Activated CD4-positive, alpha-beta T cell treated with anti-CD3 and anti-CD28 coated beads for 4 hours (primary cell): ENCODE measurements at places on chromosomes 13 and 19.

- DNase-seq = no peak
Observed at GRCh38 chr13:50599046-50599445, 244.4 kb downstream of the DLEU7 start.

DNA sequence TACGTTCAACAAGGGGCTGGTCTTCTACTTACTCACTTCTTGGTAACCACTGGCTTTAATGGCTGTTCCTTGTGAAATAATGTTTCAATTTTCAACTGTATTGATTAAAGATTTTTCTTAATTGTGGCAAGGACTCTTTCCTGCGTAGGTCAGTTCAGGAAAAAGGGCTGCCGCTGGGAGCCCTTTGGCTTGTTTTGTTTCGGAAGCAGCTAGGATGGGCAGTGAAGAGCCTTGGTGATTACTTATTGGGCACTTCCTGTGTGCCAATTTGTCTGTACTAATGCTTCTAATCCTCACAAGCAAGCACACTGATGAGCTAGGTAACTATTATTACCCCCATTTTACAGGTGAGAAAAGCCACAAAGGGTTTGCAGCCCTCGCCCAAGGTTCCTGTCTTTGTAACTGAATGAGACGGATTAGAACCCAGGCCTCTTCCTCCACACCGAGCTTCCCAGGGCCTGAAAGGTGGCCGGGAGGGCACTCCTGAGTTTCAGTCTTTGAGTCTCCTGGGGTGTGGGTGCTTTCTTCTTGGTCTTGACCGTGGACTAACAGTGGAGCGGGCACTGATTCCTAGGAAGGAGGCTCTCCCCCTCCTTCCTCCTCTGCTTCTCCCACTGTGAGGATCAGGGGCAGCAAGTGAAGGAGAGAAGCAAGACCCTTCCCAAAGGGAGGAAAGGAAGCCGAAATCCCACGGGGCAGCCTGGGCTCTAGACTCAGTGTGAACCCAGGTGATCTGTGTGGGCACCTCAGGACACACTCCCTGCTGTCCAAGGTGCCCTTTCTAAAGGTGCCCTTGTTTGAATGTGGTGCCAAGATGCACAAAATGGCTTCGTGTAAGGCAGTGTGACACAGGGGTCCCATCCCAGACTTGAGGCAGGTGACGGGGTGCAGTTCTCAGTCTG lies 3.7 kb downstream of the COL4A2 start:
- DNase-seq = no peak

DNA sequence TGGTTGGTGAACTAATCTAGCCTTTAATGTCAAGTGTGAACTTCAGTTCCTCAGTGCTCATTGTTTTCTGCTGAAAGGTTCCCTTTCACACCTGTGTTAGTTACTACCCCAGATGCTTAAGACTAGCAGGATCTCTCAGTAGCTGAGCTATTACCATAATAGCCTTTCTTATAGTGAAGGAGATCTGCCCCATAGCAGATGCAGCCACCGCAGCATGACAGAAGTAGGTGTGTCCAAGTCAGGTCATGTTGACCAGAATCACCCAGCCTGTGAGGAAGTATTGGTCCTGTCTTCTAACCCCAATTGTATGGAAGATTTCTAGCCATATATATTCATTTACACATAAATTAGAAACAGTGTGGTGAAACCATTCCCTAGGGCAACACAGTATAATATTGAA lies 37.3 kb downstream of the ZAR1L start:
- no peak for DNase-seq

DNA sequence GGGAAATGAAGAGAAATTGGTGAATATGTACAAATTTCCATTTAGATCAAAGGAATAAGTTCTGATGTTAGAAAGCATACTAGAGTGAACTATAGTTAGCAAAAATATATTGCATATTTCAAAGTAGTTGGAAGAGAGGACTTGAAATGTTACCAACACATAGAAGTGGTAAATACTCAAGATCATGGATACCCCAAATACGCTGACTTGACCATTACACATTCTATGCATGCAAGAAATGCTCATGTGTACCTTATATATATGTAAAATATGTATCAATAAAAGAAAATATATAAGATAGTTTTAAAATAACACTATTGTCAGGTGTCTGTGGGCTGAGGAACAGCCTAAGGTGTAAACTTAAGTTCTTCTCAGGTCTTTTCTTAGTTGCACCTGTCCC lies 14.6 kb upstream of the ZNF491 start:
- no peak for DNase-seq

- no peak for DNase-seq
Observed at GRCh38 chr13:59837101-59837500, 326.6 kb downstream of the DIAPH3 start.

GRCh38 chr13:26977541-26977940 lies 194.1 kb downstream of the USP12 start:
- no peak for DNase-seq

DNA sequence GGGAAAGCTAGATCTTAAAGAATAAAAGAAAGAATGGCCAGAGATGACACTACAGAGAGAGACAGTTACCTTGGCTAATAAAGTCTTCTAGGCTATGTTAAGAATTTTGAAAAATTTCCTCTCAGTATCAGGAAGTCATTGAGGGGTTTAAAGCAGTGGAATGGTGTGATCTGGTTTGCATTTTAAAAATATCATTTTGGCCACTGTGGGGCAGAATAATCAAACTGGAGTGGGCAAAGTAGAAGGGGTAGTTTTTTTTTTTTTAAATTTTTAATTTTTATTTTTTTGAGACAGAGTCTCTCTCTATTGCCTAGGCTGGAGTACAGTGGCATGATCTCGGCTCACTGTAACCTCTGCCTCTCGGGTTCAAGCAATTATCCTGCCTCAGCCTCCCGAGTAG lies 4.4 kb upstream of the CNMD start:
- no peak for DNase-seq

DNA sequence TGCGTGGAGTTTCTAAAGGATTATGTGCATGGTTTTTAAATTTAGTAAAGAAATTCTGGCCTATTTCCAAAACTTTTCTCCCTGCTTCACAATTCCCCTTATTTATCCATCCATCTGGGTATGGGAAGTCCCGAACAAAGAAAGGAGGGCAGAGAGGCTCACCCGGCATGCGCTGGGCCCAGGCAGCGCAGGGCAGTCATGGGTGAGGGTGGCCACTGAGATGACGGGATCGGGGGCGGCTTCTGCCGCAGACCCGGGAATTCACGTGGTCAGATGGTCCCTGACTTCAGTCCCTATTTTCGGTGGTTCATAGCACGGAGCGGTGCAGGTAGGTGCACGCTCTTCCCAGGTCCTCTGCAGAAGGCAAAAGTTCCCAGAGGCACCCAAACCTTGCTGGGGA lies 14.5 kb downstream of the IRS2 start:
- DNase-seq = no peak

- no peak for DNase-seq
Observed at GRCh38 chr13:101965096-101965495, 436.8 kb downstream of the FGF14 start.

- DNase-seq = no peak
Observed at GRCh38 chr13:95573221-95573620, 20.7 kb downstream of the CLDN10 start.

DNA sequence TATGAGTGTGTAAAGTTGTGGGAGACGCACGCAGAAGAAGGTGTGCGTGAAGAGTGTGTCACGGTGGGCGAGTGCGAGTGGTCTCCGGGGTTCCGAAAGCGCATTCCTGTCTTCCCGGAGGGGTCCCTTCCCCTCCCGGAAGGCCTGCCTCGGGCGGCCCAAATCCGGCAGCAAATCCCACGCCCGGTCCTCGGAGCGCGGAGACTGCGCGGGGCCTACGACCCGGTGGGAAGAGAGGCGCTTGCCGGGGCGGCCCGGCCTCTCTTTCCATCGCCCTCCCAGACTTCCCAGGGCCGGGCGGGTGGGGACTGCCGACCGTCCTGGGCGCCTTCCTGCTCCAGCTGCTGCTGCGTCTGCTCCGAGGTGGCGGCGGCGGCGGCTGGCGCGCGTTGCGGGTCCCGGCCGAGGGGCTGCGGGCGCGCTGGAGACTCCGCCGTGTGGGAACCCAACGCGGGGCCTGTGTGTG lies 2.1 kb downstream of the ZIC5 start:
- no peak for DNase-seq

- peak; percentile 22 for DNase-seq
Observed at GRCh38 chr13:45847554-45848224, 3.9 kb downstream of the SIAH3 start.

DNA sequence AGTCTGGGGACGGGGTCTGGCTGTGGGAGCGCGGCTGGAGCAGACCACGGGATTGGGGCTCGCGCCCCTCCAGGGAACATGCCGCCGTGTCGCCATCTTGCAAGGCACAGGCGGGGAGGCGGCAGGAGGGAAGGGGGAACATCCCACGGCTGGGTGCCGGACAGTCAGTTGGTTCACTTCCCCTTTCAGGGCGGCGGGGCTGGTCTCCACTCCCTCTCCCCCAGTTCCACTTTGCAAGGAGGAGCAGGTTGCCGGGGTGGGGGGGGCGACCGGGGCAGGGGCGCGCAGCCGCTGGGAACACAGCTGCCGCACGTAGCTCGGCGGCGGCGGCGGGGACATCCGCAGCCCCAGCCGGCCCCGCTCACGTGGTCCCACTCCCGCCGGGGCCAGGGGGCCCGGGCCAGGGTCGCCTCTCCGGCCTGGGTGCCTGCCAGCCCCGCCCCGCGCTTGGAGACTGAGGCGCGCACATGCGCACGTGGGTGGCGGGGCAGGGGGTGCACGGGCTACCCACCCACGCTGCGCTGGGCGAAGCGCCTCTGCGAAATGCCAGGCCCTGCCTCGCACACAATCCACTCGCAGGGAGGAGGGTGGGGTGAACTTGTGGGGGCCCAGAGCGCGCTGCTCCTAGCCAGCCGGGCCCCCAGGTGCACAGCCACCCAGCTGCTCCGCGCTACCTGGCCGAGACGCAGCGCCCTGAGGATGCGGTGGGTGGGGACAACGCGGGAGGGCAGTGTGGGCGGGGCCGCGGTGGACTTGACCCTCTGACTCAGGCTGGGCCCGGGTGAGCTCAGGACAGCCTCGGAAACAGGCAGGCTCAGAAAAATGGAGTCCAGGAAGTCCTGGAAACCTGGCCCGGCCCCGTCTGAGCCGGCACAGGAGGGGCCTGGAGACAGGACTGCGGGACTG lies 6.4 kb downstream of the KLF16 start:
- peak; percentile 72 for DNase-seq

GRCh38 chr13:106691341-106691740 lies 123.4 kb upstream of the ARGLU1 start:
- no peak for DNase-seq

DNA sequence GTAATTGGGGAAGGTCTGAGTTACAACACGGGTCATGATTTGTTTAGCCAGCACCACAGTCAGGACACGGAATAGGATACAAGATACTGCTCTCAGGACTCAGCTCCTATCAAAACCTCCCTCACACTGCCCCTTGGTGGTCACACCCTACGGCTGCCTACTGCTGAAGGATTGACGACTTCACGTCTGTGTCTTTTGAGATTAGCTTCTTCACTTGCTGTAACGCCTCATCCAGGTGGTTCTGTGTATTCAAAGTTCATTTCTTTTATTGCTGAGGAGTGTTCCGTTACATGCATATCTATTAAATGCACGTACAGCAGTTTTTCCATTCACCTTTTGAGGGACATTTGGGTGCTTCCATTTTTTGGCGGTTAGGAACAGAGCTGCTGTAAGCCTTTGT lies 46.3 kb downstream of the URI1 start:
- DNase-seq = no peak

DNA sequence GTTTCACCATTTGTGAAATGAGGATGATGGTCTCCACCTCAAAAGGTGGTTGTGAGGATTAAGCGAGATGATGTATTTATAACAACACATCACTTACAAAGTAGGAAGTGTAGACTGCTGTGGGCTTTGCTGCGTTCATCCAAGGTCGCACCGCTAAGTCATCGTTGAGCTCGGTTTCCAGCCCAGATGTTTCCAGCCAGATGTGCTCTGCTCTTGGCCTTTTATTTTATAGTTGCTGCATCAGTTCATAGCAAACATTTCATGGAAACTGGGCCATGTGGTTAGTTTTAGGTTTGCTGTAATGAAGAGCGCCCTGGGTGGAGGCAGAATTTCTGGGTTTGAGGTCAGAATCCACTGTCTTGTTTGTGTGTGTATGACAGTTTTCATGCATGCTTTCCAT lies 76.5 kb upstream of the RNF113B start:
- DNase-seq = no peak

DNA sequence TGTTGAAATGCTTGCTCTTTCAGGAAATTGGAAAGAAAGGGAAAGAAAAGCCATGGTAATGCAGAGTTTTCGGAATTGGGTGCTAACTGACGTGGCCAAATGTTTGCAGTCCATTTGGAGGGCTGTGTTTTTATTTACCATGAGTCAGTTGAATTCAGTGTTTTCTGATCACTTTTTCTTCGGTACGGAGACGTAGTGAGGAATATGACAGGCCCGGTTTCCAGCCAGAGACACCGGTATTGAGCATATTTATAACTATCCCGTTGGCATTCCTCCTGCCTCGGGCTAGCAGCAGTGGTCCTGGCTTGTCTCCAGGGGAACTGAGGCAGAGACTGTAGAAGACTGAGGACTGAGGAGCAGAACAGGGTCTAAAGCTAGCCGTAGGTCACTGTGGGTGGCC lies 1.0 kb downstream of the CDC16 start:
- DNase-seq = no peak

DNA sequence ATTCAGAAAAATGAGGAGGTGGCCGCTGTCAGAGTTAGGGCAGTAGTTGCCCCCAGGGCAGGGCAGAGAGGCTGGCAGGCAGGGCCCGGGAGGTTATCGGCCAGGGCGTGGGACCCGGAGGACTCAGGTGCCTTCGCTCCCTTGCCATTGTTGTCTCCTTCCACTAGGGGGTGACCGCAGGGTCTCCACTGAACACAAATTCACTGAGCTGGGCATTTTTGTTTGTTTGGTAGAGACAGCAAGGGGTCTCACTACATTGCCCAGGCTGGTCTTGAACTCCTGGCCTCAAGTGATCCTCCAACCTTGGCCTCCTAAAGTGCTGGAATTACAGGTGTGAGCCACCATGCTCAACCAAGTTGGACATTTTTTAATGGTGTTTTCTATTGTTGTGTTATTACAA lies 25.1 kb downstream of the CARS2 start:
- peak; percentile 17 for DNase-seq

DNA sequence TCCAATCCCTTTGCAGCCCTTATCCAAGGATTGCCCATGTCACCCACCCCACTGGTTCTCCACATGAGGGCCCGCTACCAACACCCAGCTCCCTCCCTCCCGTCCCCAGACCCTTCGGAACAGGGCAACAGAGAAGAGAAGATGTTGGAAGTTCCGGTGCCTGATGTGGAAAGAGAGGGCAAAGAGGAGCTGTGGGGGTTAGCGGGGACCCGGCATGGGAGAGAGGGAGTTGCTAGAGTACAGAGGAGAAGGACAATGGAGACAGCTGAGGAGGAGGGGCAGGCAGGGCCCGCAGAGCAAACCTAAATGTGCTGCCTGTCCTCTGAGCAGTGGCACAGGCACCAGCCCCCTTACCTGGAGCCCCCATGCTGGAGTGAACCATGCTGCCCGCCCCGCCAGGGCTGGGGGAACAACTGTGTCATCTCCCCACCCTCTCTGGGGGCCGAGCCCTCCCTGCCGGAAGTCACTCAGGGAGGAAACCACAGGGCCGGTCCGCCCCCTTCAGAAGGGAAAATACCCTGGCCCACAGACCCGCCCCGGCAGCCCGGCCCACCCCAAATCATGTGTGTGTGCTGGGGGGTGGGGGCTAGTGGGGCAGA lies at the start of gene POU2F2:
TSS of gene POU2F2 (minus strand) at position 417 of the 599 bp plus-strand sequence. CDS start at position 382, 35 bp downstream.
- DNase-seq = peak; percentile 94
